ENCODE measurements at places on chromosomes 1 and 21.
A peak's percentile ranks its signal among the peaks of the same experiment; 100 is the strongest.

- H3K4me1 ChIP-seq, result peaks cover 15% of the 10 kb centered on the region
- H3K36me3 ChIP-seq, result peaks cover 2% of the 10 kb centered on the region
- H3K4me3 ChIP-seq, result no peak overlapping the region
- DNase-seq, result no peak
- H3K27ac ChIP-seq, result peak overlapping the region; percentile 17
- no peaks in the 10 kb centered on the region for H3K27me3 ChIP-seq
Observed at GRCh38 chr1:236429715-236430274, 35.7 kb downstream of the EDARADD start.

- no peaks in the 10 kb centered on the region for H3K4me1 ChIP-seq
- H3K4me3 ChIP-seq, result no peak overlapping the region
- no peaks in the 10 kb centered on the region for H3K36me3 ChIP-seq
- no peaks in the 10 kb centered on the region for H3K27me3 ChIP-seq
- no peak for DNase-seq
- no peak overlapping the region for H3K27ac ChIP-seq
Observed at GRCh38 chr1:242239398-242239797, 240.5 kb upstream of the MAP1LC3C start.

- H3K27ac ChIP-seq, result no peak overlapping the region
- no peaks in the 10 kb centered on the region for H3K4me1 ChIP-seq
- H3K27me3 ChIP-seq, result peaks cover 9% of the 10 kb centered on the region
Observed at GRCh38 chr1:24126018-24126671, 14.2 kb upstream of the MYOM3 start.

DNA sequence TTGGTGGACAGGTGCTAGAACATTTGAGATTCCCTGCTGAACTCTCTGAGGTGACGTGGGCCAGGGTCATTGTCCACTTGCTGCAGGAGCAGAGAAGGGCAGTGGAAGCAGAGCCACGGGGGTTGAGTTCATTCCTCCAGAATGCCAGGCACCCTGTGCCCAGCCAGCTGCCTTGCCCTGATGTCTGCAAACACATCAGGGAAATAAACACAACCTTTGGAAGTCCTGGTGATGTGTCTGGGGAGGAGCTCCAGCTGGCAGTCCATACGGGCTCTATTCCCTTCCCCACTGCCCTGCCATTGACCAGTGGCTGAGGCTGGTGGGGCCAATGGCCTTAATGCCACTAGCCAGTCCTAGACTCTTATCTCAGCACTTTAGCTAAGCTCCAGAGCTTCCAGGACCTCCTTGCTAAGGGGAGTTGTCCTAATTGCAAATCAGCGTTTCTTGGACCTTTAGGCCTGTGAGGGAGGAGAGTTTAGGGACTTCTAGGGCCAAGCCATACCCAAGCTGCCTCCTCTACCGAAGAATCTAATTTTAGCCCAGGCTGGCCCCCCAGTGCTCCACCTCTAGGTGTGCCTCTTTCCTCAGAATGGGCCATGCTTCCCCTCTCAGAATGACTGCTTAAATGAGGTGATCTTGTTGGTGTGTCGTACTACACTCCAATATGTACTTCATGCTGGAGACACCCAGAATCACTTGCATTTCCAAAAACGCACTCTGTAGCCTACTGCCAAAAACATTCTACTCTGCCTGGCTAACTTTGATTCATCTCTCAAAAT, 25.9 kb upstream of the MFSD2A start:
- no peak overlapping the region for H3K27ac ChIP-seq
- peaks cover 5% of the 10 kb centered on the region for H3K27me3 ChIP-seq
- peaks cover 19% of the 10 kb centered on the region for H3K4me1 ChIP-seq
- no peaks in the 10 kb centered on the region for H3K36me3 ChIP-seq

GRCh38 chr1:20978413-20978812, 191.3 kb upstream of the HP1BP3 start:
- H3K27me3 ChIP-seq, result no peaks in the 10 kb centered on the region
- H3K4me1 ChIP-seq, result no peaks in the 10 kb centered on the region
- DNase-seq, result no peak
- no peak overlapping the region for H3K4me3 ChIP-seq
- H3K27ac ChIP-seq, result no peak overlapping the region

- H3K4me1 ChIP-seq, result peaks cover 2% of the 10 kb centered on the region
- H3K4me3 ChIP-seq, result no peak overlapping the region
- H3K27ac ChIP-seq, result no peak overlapping the region
- no peaks in the 10 kb centered on the region for H3K27me3 ChIP-seq
- H3K36me3 ChIP-seq, result peaks cover 15% of the 10 kb centered on the region
Observed at GRCh38 chr1:24438423-24438901, 22.9 kb downstream of the NIPAL3 start.

- no peaks in the 10 kb centered on the region for H3K36me3 ChIP-seq
- H3K27me3 ChIP-seq, result no peaks in the 10 kb centered on the region
Observed at GRCh38 chr1:107244709-107245500, 104.1 kb downstream of the NTNG1 start.
